ENCODE measurements at places on chromosomes 6 and 20. TPM values are rescaled to one million over a fixed set of nuclear protein-coding genes. Genes with fewer than 3 reads are reported as not detected.

DNA sequence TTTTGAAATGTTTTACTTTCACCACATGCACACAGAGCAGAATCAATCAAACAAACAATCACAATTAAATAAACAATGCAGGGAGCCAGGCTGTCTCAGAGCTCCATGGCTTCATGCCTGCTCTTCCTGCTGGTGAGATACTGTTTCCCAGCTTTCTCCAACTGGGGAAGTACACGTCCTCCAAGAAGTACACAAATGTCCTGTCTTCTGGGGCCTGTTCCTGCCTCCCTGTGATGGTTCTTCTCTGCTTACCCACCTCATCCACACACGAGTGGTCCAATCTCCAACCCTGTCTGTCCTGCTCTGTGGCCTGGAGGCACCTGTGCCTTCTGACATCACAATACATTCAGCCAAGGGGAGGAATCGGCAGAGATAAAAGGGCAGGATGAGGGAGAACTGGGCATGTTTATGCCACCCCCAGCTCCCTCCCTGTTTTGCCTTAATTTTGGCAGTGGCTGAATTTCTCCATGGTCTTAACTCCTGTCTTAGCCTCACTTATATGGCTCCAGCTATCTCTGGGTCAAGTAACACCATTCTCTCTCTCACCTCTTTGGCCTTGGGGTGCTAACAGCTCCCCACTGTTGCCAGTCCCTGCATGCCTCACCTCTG, 25.3 kb upstream of the TTPAL start:
- DNase-seq, result no peak

GRCh38 chr20:62446888-62447869, 19.8 kb upstream of the RBBP8NL start:
- DNase-seq, result no peak

DNA sequence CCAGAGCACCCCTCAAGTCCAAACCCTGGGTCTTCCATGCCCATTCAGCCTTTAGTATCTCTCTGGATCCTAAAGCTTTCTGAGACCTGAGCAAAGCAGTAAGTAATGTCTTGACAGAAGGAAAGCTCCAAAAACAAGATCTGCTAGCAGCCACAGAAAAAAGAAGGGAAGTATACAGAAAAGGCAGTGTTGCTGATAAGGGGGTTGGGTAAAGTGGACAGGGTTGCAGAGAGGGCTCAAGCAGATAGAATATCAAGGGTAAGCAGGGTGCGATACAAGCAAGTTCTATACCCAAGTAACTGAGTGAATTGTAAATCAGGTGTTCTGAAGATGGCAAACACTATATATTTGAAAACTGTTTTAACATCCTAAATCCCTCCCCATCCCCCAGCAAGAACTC, 113.4 kb upstream of the CARMIL1 start:
- DNase-seq, result no peak

DNA sequence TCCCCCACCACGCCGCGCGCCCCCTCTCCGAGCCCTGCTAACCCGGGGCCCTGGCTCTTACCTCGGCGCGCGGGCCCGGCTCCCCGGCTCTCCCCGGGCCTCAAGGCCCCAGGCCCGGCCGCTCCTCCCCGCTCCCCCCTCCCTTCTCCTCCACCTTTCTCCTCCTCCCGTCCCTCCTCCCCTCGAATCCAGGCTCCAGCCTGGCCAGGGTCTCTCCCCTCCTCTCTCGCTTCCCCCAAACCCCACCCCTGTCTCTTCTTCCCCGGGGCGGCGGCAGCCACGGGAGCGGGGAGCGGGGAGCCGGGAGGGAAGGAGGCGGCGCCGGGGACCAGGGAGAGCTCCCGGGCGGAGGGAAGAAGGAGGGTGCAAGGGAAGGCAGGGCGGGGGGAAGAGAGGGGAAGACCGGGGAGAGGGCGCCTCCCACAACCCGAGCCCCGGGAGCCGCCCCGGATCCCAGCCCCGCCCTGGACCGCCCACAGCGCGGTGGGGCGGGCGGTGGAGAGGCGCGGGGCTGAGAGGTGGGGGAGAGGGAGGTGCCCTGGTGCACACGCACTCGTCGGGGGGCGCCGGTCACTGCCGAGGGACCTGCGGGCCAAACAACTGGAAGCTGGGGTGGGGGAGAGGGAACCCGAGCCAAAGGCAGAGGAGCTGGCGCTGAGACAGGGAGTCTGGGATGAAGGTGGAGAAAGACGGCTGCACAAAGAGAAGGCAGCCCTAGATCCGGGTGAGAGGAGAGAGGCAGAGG, at the start of gene GABBR1:
TSS of gene GABBR1 (minus strand) at position 395 of the 745 bp plus-strand sequence. CDS start 798 bp downstream, outside the sequence.
- no peak for DNase-seq

- no peak for DNase-seq
Measured at GRCh38 chr6:44522871-44523270, 135.4 kb downstream of the CDC5L start.

DNA sequence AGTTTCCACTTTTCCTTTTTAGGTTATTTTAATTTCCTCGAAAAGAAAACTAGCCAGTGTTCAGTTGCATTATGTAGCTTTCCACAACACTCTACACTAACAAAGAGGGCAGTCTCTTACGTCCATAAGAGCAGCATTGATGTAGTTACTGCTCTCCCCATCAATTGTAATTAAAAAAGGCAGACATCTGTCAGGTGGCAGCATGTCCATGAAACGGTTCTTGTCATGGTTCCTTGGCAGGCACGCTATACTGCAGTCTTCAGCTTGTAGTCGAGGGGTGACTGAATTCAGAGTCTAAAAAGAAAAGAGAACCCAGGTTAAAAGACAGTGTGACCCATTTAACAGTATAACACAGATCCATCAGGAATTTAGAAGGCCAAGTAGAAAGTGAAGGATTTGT, 80.1 kb upstream of the THEMIS start:
- DNase-seq, result no peak

DNA sequence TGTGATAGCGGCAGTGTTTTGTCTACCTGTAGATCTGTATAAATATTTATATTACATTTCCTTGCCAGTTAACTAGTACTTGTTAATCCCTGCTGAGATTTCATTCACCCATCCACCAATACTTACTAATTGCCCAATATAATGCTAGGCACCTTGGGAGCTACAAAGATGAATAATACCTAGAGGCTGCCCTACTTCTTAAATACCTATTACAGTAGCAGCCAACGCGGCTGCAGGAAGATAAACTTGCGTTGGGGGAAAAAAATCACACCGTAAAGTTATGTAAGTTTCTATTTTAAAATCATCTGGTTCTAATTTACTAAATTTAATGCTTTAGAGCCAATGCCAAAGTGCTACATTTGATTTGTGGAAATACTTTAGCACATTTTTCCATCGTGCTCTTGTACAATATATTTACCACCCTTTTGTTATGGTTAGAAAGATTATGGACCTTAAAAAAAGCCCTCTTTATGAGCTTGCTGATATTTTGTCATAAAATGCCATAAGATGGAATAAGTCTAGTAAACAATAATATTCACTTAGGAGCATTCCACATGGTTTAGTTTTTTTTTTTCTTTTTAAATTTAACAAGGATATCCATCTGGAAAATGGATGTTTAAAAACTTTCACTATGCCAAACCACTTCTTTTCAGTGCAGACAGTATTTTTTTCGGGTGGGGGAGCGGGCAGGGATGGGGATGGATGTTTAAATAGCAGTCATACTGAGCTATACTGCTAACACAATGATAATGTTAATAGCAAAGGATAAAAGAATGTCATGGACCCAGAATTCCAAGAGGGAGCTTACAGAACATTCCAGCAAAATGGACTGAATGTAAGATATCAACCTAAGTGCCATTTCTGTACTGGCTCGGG, 13.2 kb upstream of the NEDD9 start:
- DNase-seq, result no peak

GRCh38 chr6:149592983-149593382, 26.8 kb downstream of the GINM1 start:
- DNase-seq, result no peak

DNA sequence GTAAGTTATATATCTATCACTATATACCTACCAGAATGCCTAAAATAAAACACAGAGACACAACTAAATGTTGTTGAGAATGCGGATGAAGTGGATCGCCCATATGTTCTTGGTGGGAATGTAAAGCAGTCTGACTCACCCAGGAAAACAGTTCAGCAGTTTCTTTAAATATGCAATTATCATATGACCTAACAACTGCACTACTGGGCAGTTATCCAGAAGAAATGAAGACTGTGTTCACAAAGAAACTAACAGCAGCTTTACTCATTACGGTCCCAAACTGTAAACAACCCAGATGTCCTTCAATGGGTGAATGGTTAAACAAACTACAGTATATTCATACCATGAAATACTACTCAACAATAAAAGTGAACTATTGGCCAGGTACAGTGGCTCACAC, 14.3 kb upstream of the ZC3H12D start:
- no peak for DNase-seq

DNA sequence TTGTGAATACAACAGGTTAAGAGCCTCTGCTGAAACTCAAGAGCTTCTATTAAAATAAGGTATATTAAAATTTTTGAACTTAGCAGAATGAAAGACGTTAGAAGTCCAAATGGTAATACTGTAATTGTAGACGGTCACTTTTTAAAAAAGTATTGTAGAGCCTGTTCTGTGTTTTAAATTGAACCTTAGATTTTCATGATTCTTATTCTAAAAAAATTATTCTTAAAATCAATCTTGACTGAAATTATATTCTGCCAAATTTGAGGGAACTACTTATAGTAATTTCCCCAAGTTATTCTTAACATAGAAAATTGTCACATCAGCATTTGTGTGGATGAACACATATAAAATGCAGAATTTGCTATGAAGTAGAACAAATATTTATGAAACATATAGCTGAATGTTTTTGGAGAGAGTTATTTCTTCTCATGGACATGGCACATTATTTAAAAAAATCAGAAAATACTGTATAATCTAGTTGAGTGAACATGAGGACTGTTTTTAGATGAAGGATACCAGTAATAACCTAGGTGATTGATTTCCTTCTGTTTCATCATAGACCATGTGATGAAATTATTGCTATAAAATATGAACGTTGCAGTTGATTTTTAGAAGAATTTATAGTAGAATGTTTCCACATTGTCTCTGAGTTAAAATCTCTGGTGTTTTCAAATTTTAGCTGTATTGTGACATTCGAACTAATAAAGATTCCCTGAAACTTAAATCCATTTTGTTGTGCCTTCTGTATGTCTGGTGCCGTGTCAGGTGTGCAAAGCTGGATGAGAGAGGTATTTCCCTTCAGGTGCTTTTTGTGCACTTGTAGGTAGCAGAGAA, 2.8 kb downstream of the TBPL1 start:
- no peak for DNase-seq

GRCh38 chr6:108779536-108780275, 68.5 kb upstream of the ARMC2 start:
- DNase-seq, result no peak

GRCh38 chr6:137277971-137278637, 58.9 kb upstream of the IFNGR1 start:
- peak; percentile 58 for DNase-seq

GRCh38 chr20:10679269-10679668, 5.5 kb upstream of the JAG1 start:
- no peak for DNase-seq

GRCh38 chr6:3776881-3777507, 25.5 kb upstream of the PXDC1 start:
- DNase-seq, result no peak

DNA sequence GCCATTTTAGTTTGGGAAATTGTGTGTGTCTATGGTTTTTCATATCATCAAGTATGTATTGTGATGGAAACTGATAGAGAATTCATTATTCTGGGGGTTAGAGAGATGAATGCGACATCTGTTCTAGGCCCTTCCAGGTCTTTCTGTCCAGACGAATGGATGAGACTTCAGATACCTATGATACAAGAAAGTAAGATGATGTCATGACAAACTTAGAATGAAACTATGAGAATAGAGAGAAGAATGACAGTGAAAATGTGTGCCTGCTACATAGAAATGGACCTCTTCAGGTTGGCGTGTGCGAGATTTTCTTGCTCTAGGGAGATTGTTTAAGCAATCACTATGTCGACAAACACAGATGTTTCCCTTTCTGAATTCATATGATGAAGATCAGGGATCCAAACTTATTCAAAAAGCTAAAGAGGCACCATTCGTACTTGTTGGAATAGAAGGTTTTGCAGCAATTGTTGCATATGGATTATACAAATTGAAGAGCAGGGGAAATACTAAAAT, 76.1 kb downstream of the SCAND1 start:
- no peak for DNase-seq

- DNase-seq, result no peak
Measured at GRCh38 chr6:136163260-136163659, 86.9 kb downstream of the MTFR2 start.

DNA sequence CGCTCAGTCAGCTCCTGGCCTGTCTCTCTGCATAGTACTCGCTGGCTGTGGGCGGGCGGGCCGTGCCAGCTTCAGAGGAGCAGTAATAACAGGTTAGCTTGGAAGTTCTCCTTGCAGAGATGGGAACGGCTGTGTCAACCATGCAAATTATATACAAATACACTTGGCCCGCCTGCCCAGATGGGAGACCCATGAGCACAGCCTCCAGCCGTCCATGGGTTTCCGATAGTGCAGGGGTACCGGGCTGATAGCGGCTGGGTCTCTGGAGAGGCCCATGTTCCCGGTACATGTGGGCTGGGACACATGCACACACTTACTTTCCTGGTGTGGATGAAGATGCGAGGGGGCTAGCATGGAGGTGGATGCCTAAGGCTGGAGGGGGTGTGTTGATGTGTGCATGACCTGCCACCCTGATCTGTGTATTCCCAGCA, 12.8 kb upstream of the ZNF831 start:
- DNase-seq, result peak; percentile 29

DNA sequence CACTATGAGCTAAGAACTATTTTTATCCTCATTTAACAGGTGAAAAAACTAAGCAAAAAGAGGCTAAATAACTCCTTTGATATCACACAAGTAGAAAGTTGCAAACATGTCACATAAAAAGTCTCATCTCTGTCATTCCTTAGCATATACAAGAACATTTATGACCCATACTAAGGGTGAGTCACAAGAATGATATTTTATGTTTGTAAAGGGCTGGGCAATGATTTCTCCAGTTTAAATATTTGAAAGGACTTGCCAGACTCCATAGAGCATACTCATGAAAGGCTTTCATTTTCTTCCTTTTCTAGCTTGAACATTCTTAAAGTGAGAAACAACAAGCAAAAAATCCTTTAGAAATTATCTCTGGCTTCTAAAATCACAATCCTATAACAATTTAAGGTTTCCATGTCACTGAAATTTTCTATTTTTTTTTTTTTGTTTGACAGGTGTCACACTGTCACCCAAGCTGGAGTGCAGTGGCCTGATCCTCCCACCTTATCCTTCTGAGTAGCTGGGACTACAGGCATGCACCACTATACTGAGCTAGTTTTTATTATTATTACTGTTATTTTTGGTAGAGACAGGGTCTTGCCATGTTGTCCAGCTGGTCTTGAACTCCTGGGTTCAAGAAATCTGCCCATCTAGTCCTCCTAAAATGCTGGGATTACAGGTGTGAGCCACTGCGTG, 338.0 kb upstream of the KHDRBS2 start:
- no peak for DNase-seq

The RAET1E gene
- not detected for polyA plus RNA-seq

The ADGRG6 gene
- polyA plus RNA-seq, result 1.1 TPM

The FAM120B gene
- polyA plus RNA-seq, result 5.1 TPM

The SEL1L2 gene
- not detected for polyA plus RNA-seq

The TAAR6 gene
- 0.06 TPM for polyA plus RNA-seq

The ATF6B gene
- polyA plus RNA-seq, result 42.2 TPM

The SPEF1 gene
- 0.51 TPM for polyA plus RNA-seq

Measured in H1 (cell line).